ENCODE measurements at places on chromosomes 7 and 10. TPM values are rescaled to one million over a fixed set of nuclear protein-coding genes. Genes with fewer than 3 reads are reported as not detected.

- H3K4me3 ChIP-seq = no peak overlapping the region
- H3K27ac ChIP-seq = no peak overlapping the region
- DNase-seq = no peak
- H3K36me3 ChIP-seq = no peaks in the 10 kb centered on the region
- H3K4me1 ChIP-seq = no peaks in the 10 kb centered on the region
- H3K27me3 ChIP-seq = no peaks in the 10 kb centered on the region
These were observed 16.1 kb upstream of the CAV2 start for GRCh38 chr7:116483271-116483942.

Gene GRID1
- total RNA-seq = 0.48 TPM

Gene SPDYE9
- total RNA-seq = not detected

DNA sequence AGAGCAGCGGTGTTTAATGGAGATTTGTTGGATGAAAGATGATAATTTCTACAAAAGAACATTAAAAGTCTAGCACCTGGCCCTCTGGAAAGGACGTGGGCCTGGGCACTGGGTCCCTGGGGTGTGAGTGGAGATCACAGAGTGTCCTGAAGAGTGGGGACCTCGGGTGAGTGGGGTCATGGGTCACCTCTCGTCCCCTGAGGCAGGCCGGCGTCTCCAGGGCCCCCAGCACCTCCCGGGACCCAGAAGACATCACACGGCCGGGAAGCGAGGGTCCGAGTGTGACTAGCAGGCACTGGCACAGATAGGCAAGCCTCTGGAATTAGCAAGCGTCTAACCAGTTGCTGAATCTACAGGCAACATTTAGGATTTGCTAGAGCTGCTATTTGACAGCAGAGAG lies 257.2 kb downstream of the MAD1L1 start:
- H3K4me3 ChIP-seq = no peak overlapping the region
- no peaks in the 10 kb centered on the region for H3K36me3 ChIP-seq
- H3K27me3 ChIP-seq = no peaks in the 10 kb centered on the region
- no peak for DNase-seq
- H3K4me1 ChIP-seq = no peaks in the 10 kb centered on the region

DNA sequence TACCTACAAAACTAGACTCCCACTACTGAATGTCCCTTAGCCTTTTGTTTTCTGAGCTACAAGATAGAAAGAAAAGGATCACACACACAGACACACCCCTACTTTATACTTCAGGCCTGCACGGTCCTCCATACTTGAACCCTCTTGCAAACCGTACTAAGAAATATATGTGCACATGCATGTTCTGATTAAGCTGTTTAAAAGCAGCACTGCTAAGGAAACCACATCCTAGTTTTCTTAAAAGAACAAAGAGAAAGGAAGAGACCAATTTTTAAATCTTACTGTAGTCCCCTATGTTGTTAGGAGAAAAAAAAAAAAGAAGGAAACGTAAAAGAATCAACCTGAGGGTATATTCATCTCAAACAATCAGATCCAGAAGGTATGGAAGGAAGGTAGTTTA lies 501.2 kb downstream of the PARD3 start:
- H3K27ac ChIP-seq = no peak overlapping the region
- H3K4me1 ChIP-seq = no peaks in the 10 kb centered on the region
- no peaks in the 10 kb centered on the region for H3K27me3 ChIP-seq

- no peaks in the 10 kb centered on the region for H3K27me3 ChIP-seq
- no peaks in the 10 kb centered on the region for H3K4me1 ChIP-seq
- H3K27ac ChIP-seq = no peak overlapping the region
- no peaks in the 10 kb centered on the region for H3K36me3 ChIP-seq
- no peak overlapping the region for H3K4me3 ChIP-seq
- DNase-seq = peak; percentile 26
These were observed 50.0 kb upstream of the HGF start for GRCh38 chr7:81819861-81820260.

GRCh38 chr7:4929005-4929404 lies 30.0 kb downstream of the MMD2 start:
- H3K27me3 ChIP-seq = peaks cover 3% of the 10 kb centered on the region
- no peak overlapping the region for H3K27ac ChIP-seq
- H3K4me1 ChIP-seq = no peaks in the 10 kb centered on the region
- no peak overlapping the region for H3K4me3 ChIP-seq
- DNase-seq = no peak

- peaks cover 51% of the 10 kb centered on the region for H3K4me1 ChIP-seq
- H3K36me3 ChIP-seq = no peaks in the 10 kb centered on the region
- no peak for DNase-seq
- H3K27me3 ChIP-seq = no peaks in the 10 kb centered on the region
- peak overlapping the region; percentile 99 for H3K4me3 ChIP-seq
These were observed 1.4 kb downstream of the ZMIZ1 start for GRCh38 chr10:79070081-79070605.

Gene NEURL1
- total RNA-seq = 1.5 TPM

Gene TMEM196
- total RNA-seq = not detected

Gene AKR1C4
- not detected for total RNA-seq

- H3K4me3 ChIP-seq = no peak overlapping the region
- no peaks in the 10 kb centered on the region for H3K27me3 ChIP-seq
- H3K36me3 ChIP-seq = no peaks in the 10 kb centered on the region
- H3K4me1 ChIP-seq = no peaks in the 10 kb centered on the region
- H3K27ac ChIP-seq = no peak overlapping the region
These were observed 120.2 kb upstream of the RAB18 start for GRCh38 chr10:27383595-27384542.

Gene SH2D4B
- not detected for total RNA-seq

Gene CLCN1
- not detected for total RNA-seq

Gene CFAP70
- 1.3 TPM for total RNA-seq

Gene THNSL1
- total RNA-seq = 3.1 TPM

Gene CALY
- total RNA-seq = 1.1 TPM

GRCh38 chr10:47165168-47165710 lies 134.8 kb upstream of the GDF10 start:
- H3K27ac ChIP-seq = peak overlapping the region; percentile 75
- no peak for DNase-seq
- H3K36me3 ChIP-seq = no peaks in the 10 kb centered on the region

DNA sequence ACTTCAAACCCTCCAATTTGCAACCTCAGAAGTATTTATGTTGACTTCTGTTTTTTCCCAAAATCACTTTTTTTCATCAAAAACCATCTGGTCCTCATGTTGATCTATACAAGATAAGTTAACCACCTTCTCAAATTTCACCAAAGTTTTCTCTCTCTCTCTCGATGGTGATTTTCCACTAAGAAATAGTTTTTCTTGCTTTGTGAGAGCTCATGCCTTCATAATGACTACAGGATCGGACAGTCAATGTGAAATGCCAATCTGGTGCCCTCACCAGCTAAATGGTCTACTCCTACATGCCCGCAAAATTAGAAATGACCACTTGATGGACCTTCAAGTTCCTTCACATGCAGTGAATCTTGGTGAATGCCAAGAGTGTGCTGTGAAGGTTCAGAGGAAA lies 40.4 kb downstream of the CNNM1 start:
- H3K4me1 ChIP-seq = peaks cover 4% of the 10 kb centered on the region
- H3K27me3 ChIP-seq = peaks cover 2% of the 10 kb centered on the region
- DNase-seq = peak; percentile 22
- no peaks in the 10 kb centered on the region for H3K36me3 ChIP-seq
- H3K4me3 ChIP-seq = no peak overlapping the region

GRCh38 chr10:126398924-126399323 lies 10.6 kb upstream of the ADAM12 start:
- H3K27me3 ChIP-seq = no peaks in the 10 kb centered on the region
- H3K36me3 ChIP-seq = no peaks in the 10 kb centered on the region
- H3K4me3 ChIP-seq = no peak overlapping the region
- peaks cover 25% of the 10 kb centered on the region for H3K4me1 ChIP-seq
- DNase-seq = no peak

GRCh38 chr7:20107582-20107981 lies 109.6 kb downstream of the MACC1 start:
- H3K27me3 ChIP-seq = no peaks in the 10 kb centered on the region
- no peak overlapping the region for H3K27ac ChIP-seq
- no peaks in the 10 kb centered on the region for H3K4me1 ChIP-seq
- DNase-seq = no peak

Gene ZNF853
- 5.0 TPM for total RNA-seq

GRCh38 chr10:114638821-114639625 lies 19.1 kb downstream of the ABLIM1 start:
- peak overlapping the region; percentile 13 for H3K4me3 ChIP-seq
- peaks cover 35% of the 10 kb centered on the region for H3K4me1 ChIP-seq
- H3K27ac ChIP-seq = peak overlapping the region; percentile 69
- no peaks in the 10 kb centered on the region for H3K36me3 ChIP-seq
- peak; percentile 99 for DNase-seq

DNA sequence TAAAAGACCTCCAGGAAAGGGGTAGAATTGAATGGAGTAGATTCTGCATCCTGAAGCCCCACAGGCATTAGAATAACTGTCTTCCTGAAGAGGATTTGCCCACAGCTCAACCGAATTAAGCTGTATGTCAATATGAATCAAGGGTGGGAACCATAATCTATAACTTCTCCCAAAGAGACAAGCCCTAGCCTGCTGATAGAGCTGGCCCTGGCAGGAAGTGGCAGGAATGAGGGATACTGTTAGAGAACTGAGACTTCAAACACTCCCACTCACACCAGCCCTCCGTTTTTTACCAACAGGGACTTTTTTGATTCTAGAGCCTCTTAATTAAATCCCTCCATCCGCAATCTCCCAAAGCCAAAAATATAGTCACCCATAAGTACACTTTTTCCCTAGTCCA lies 12.2 kb upstream of the DUSP5 start:
- H3K4me3 ChIP-seq = no peak overlapping the region
- H3K27ac ChIP-seq = no peak overlapping the region
- no peak for DNase-seq
- H3K36me3 ChIP-seq = no peaks in the 10 kb centered on the region
- peaks cover 12% of the 10 kb centered on the region for H3K4me1 ChIP-seq

Gene LDB1
- 126 TPM for total RNA-seq

- peaks cover 1% of the 10 kb centered on the region for H3K4me1 ChIP-seq
- peak; percentile 93 for DNase-seq
- no peaks in the 10 kb centered on the region for H3K36me3 ChIP-seq
These were observed 87.4 kb upstream of the RSU1 start for GRCh38 chr10:16904639-16905061.

DNA sequence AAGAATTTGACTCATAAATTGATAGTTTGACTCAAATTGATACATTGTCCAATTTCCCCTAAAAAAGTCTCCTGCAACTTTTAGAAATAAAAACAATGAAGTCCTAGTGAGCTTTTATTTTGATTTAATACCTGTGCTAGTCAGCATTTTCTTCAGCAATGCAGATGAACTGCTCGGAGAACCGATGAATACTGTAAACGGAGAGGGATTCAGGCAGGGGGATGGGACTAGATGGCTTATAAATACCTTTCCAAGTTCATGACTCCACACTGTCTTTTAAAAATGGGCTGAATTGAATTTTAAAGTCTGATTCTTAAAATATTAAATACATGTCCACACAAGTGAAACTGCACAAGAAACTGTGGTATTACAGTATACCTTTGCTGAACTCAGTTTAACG lies 12.7 kb downstream of the EEPD1 start:
- H3K36me3 ChIP-seq = no peaks in the 10 kb centered on the region
- no peak overlapping the region for H3K27ac ChIP-seq
- DNase-seq = no peak
- H3K4me1 ChIP-seq = no peaks in the 10 kb centered on the region
- no peak overlapping the region for H3K4me3 ChIP-seq

Gene TFR2
- total RNA-seq = 0.50 TPM

DNA sequence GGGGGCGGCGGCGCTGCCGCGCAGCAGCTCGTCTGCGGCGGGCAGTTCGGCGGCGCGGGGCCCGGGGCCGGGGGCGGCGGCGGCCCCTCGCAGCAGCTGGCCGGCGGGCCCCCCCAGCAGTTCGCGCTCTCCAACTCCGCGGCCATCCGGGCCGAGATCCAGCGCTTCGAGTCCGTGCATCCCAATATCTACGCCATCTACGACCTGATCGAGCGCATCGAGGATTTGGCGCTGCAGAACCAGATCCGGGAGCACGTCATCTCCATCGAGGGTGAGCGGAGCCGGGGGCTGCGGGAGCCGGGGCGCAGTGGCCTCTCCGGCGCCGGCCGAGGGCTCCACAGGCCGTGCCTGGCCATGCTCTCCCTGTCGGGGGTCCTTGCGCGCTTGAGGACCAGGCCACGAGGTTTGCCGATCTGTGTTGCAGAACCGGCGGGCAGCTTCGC lies 548 bp downstream of the AGAP3 start:
- H3K27me3 ChIP-seq = no peaks in the 10 kb centered on the region
- H3K27ac ChIP-seq = peak overlapping the region; percentile 59
- peak overlapping the region; percentile 83 for H3K4me3 ChIP-seq
- H3K4me1 ChIP-seq = peaks cover 42% of the 10 kb centered on the region
- no peaks in the 10 kb centered on the region for H3K36me3 ChIP-seq

DNA sequence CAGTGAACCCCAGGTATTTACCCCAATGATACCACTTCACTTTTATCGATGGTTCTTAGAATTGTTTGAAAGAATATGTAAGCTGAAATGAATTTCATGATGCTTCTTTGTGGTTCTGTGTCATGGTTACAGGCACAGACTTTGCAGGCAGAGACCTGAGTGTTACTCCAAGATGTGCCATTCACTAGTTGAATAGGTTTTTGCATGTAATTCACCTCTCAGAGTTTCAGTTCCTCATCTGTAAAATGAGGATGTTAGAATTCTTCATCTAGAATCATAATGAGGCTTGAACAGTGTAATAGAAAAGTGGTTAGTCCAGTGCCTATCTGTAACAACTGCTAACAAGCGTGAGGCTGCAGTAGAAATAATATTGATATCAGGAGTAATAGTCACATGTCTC lies 54.6 kb downstream of the VSTM2A start:
- no peak for DNase-seq
- H3K4me3 ChIP-seq = no peak overlapping the region
- H3K4me1 ChIP-seq = no peaks in the 10 kb centered on the region
- H3K36me3 ChIP-seq = no peaks in the 10 kb centered on the region

DNA sequence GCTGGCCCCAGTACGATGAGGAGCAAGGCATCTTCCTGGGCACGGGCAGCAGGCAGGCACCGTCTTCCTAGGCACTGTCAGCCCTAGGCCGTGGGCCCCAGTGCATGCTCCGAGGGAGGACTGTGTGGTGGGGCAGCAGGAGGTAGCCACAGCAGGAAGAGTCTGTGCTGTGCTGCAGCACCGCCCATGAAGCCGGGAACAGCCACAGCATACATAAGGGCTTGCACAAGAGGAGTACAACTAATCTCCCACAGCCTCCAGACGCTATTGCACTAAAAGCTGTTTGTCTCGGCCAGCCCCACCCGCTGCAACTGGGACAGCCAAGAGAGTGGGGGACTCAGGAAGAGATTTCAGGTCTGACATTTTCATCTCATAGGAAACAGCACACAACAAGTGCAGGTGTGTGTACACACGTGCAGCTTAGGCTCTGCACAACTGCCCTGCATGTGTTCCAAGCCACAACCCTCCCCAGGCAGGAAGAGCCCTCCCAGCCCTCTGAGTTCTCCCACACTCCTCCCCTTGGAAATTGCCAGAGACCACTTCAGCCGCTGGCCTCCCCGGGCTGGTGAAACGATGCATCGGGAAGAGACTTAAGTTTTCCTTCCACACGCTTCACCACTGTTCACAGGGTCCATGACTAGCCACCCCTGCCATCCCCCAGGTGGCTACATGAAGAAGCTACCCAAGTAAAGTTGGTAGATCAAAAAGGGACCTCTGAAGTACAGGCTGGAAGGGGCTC lies 88.1 kb upstream of the DDC start:
- no peak overlapping the region for H3K27ac ChIP-seq
- no peak for DNase-seq
- peaks cover 17% of the 10 kb centered on the region for H3K36me3 ChIP-seq
- H3K4me1 ChIP-seq = no peaks in the 10 kb centered on the region
- H3K4me3 ChIP-seq = no peak overlapping the region
- no peaks in the 10 kb centered on the region for H3K27me3 ChIP-seq

Gene NOS3
- total RNA-seq = 2.0 TPM

GRCh38 chr10:23604613-23605012 lies 165.7 kb downstream of the OTUD1 start:
- no peak for DNase-seq
- H3K4me3 ChIP-seq = no peak overlapping the region
- H3K27ac ChIP-seq = no peak overlapping the region
- no peaks in the 10 kb centered on the region for H3K4me1 ChIP-seq
- H3K36me3 ChIP-seq = no peaks in the 10 kb centered on the region
- H3K27me3 ChIP-seq = no peaks in the 10 kb centered on the region

Gene FAM25C
- total RNA-seq = not detected

All from astrocyte (in vitro differentiated cells and primary cell).